T47D (cell line): ENCODE measurements at places on chromosomes 4 and X.

- no peak for DNase-seq
Observed at GRCh38 chr4:168942985-168943384, 67.1 kb downstream of the CBR4 start.

DNA sequence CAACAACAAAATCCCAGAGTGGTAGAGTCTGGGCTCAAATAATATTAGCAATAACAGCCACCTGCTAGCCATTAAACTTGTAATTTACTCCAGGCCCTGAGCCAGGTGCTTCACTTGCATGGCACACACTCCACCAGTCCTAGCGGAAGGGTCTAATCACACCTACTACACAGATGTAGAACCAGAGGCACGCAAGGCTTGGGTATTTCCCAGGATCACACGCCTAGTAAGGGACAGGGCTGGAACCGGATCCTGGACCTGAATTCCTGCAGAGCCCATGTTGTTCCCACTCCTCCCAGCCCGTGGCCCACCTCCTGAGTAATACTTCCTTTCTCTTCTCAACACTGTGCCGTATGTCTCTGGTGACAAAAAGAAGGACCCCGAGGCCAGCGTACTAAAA is 5.7 kb downstream of the MAGEA1 start:
- no peak for DNase-seq

- no peak for DNase-seq
Observed at GRCh38 chr4:15918484-15919129, 19.9 kb downstream of the FGFBP1 start.

DNA sequence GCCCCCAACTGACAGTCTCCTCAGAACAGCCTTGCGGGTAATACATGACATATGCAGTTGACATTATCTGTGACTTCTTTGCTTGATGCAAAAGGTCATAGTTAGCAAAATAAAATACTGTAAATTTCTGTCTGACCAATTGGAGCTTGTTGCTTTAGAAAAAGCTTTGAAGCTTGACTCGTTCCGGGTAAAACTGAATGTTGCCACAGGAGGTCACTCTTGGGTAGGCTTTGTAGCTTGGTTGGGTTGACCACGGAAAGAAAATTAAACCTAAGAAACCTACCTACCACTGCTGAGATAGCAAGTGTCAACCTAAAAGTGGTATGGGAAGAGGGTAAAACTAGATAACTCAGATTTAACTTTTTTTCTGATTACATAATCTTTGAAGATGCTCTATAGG is 23.2 kb downstream of the PRPS2 start:
- DNase-seq = peak; percentile 71

DNA sequence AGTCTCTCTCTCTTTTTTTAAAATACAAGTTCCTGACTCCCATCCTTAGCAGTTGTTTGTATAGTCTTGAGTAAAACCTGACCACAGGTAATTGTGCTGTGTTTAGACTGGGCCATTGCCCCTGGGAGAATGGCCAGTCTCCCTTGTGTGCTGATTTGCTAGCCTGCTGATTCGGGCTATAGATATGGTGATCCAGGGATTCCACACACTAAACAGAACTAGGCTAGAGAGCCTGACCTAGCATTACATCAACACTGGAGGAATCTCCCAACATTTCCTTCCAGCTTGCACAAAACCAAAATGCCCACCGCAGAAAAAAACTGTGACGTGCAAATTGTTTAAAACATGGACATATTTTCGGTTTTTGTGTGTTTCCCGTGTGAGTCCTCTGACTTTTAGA is 5.1 kb downstream of the UPRT start:
- DNase-seq = peak; percentile 51

DNA sequence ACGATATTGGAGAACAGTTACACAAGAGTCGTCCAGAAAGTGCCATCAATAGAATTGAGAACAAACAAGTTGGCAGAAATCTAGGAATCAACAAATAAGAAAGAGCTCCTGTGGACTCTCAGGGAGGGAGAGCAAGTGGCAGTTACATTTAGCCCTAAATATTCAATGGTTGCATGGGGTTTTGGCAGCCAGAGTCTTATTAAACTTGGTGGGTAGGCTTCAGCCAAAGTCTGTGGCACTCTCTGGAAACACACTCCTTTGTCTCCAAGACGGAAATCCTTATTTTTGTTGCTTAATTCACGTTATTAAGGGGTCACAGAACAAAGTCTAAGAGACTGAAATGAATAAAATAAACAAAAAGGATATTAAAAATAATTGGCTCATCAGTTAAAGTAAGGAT is 742.2 kb upstream of the ATOH1 start:
- DNase-seq = no peak

DNA sequence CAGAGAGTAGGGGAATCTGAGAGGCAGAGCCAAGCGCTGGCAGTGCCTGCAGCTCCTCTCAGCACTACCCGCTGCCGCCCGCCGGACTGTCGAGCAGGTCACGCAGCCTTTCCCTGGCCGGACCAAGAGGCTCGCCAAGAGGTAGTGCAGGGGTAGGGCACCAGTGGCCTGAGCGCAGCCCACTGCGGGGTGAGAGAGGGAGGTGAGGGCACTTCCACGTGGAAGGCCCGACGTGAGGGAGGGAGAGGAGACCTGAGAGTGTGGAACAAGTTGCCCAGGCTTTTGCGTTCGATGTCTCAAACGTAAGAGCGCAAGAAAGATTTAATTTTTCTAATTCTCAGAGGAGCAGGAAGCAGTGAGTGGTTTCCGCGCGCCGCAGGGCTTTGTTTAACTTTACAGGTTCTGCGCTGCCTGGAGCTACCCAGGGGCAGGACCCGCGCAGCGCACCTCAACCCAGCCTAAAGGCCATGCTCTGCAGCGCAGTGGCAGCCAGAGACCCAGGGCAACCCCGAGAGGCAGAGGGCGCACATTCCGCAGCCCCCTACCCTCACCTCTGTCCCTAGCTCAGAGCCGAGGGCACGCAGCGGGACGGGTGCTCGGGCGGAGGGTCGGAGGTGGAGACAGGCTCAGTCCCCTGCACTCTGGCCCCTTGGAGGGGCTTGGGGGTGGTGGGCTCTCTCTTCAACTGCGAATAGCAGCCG is 14.9 kb downstream of the ARHGAP36 start:
- no peak for DNase-seq

DNA sequence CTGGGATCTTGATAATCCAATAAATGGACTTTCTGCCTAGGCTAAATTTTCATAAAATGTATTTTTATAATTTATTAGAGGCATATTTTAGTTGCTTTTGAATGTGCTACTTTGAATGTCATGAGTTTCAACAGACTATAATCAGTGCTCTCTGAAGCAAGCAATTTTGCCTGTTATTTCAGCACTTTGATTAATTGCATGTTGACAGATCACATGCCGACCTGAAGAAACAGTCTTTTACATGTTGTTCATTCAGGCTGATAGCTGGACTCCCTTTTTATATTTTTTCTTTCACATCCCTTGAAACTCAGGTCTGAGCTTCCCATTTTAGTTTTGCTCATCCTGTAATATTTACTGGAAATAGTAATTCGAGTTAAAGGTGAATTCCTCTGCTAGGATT is 341.0 kb downstream of the NAP1L3 start:
- no peak for DNase-seq

DNA sequence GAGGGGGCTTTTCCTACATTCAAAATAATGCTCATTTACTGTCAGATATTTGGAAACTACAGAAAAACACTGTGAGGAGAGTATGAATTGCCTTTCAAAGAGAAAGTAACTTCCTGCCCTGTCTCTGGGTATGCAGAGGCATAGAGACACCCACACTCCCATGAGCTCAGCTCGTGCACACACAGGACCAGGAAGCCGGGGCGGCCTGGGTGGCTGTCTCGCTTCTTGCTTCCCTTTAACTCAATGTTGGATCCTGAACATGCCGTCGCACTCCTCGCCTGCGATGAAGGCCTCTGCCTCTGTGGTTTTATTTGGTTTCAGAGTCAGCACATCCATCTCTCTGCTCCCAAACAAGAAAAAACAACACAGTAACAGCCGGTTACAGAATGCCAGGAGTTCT is 40.1 kb upstream of the GPR78 start:
- no peak for DNase-seq

DNA sequence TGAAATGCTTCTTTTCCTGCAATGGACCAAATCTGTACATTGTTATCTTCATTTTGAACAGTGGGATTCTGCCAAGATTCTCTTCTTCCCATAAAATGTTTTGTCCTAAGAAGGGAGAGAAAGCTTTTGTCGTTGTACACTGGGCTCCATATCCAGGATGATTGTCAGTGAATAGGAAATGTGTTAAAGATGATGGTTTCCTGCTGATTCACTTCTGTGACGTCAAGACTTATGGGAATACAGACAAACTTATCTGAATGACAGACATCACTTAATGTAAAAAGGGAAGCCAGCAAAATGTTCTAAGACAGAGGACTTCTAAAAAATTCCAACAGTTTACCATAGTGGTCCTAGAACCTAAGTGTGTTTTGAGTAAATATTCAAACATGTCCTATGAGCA is 53.7 kb upstream of the HPF1 start:
- DNase-seq = no peak

GRCh38 chrX:39809331-39809730 is 288.4 kb downstream of the BCOR start:
- DNase-seq = no peak

GRCh38 chr4:111501946-111502345 is 643.3 kb upstream of the FAM241A start:
- no peak for DNase-seq

DNA sequence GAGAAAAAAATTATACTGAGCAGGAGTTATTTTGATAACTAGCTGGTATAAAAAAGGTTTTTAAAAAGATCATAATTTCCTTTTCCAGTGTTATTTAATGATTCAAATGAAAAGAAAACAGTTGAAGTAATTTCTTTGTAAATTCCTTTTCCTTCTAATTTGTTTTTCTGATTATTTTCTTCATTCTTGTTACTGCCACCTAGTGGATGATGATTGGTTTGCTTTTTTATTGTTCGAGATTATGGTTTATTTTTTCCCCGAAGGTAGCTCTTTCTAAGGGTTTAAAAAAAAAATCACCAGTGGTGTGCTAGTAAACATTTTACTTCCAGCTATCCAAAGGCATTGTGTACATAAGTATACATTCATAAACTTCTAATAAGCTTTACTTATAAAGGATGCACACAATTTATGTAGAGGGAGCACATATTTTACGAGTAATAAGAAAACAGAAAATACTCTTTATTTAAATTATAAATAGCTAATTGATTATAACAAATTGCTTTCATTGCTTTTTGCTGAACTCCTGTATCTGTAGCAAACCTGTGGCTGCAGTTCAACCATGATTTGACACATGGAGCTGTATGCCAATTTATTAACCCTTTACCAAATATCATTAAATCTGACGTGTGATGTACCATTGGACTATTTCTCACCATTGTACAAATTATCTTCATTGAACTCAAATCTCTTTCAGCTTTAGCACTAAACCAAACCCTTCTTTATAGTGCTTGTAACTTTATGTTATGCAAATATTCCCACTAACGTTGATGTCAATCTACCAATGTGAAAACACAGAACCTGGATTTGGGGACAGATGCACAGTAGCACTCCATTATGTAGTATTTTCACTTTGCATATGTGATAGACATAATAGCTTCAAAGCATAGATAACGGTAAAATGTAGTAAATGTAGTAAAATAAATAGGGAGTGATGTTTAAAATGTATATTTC is 97.8 kb upstream of the ANK2 start:
- no peak for DNase-seq

DNA sequence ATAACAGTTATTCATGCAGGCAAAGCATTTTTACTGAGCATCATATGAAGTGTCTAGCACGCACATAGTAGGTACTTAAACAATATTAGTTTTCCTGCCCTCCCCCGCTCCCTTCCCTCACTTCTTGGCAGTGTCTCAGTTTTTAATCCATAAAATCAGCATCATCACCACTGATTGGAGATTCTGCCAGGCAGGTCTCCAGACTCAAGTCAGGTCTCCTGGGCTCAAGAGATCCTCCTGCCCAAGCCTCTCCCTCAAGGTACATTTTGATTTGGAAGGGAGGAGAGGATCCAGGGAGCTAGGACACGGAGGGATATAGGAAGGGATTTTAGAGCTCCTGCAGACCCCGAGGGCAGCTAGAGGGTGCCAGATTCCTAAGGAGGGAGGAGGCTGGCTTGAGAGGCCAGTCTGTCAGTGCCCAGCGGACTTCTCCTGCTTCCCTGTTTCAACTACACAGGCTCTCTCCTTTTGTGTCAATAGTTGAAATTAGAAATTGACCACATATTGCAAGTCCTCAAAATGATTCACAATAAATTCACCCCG is 4.4 kb upstream of the FAT1 start:
- no peak for DNase-seq

- no peak for DNase-seq
Observed at GRCh38 chrX:77431227-77431626, 16.0 kb upstream of the FGF16 start.

- no peak for DNase-seq
Observed at GRCh38 chrX:114650351-114650750, 66.5 kb downstream of the HTR2C start.

- DNase-seq = peak; percentile 84
Observed at GRCh38 chrX:104165894-104166734, at the start of gene FAM199X. TSS of gene FAM199X (plus strand) at chrX:104166453. CDS start at chrX:104166786, 333 bp downstream.

- peak; percentile 73 for DNase-seq
Observed at GRCh38 chrX:132219343-132219768, at the start of gene RAP2C. TSS of gene RAP2C (minus strand) at chrX:132219447. CDS start at chrX:132217268, 2,179 bp downstream.
